ENCODE measurements at places on chromosomes 3 and 15.

DNA sequence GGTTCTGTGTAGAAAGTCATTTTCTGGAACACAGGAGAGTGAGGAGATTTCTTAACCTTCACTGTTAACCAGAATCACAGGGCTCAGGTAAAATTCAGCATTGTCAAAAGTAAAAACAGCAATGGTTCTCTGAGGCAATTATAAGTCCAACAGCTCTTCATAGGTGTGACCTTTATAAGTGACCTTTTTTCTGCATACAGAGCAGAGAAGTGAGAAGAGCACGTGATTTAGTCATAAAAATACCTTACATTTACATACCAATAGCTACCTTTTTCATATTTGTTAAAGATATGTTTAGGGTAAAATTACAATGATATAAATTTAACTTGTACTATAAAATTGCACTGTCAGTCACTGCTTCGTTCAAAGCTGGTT is 36.2 kb upstream of the ZKSCAN7 start:
- DNase-seq: no peak

GRCh38 chr15:26065723-26066122 is 202.6 kb upstream of the ATP10A start:
- DNase-seq: no peak

GRCh38 chr15:78058401-78058935 is 19.0 kb downstream of the TBC1D2B start:
- DNase-seq: no peak

DNA sequence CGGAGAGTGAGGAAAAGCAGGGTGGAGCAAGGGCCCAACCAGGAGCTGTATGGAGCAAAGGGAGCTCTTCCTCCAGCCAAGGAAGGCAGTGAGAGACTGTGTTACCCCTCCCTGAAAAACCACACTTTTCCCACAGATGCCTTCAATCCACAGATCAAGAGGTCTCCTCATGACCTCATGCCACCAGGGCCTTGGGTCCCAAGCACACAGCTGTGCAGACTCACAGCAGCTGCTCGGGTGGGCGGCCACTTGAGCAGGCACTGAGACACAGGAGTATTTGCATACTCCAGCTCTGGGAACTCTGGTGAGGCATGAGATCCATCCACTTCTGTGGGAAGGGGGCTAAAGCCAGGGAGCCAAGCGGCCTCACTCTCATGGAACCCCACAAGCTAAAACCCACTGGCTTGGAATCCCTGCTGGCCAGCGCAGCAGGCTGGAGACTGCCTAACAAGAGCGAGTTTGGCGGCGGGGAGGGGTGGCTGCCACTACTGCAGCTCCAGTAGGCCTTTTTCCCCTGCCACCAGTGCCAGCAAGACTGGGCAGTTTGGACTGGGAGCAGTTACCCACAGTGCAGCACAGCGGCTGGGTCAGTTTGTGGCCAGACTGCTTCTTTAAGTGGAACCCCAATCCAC is 880.6 kb upstream of the ARPP21 start:
- no peak for DNase-seq

DNA sequence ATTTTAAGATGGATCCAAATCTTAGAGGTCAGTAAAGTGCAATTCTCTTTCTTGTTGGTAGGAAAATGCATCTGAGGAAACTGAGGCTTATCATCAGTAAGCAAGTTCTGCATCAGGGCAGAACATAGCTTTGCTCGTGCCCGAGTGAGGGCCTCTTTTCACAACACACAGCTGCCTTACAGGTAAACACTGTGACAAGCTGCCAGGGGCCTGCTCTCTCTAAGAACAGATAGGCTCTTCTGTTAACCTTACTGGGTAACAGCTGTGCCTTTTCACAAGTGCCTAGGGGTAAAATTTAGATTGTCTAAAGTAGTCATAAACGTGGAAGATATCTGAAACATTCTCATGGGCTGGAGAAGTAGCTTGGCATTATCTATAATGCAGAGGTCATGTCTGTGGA is 118.1 kb downstream of the C3orf38 start:
- no peak for DNase-seq

GRCh38 chr3:197306374-197307086 is 8.1 kb upstream of the DLG1 start:
- DNase-seq: no peak

DNA sequence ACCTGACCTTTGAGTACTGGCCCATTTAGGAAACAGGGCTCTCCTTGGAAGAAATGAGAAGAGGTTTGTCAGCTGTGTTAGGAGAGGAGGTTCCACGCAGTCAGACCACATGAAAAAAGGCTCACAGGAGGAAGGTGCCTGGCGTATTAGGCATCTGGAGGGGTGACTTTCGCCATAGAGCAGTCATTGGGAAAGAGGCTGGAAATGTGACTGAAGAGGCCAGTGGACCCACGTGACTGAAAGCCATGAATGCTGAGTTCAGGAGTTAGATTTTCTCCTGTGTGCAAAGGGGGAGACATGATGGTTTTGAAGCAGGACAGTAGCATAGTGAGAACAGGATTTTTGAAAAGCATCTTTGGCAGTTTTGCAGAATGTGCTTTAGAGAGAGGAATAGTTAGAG is 29.7 kb upstream of the RNF7 start:
- DNase-seq: no peak

GRCh38 chr3:16056217-16056616 is 118.3 kb upstream of the GALNT15 start:
- no peak for DNase-seq

DNA sequence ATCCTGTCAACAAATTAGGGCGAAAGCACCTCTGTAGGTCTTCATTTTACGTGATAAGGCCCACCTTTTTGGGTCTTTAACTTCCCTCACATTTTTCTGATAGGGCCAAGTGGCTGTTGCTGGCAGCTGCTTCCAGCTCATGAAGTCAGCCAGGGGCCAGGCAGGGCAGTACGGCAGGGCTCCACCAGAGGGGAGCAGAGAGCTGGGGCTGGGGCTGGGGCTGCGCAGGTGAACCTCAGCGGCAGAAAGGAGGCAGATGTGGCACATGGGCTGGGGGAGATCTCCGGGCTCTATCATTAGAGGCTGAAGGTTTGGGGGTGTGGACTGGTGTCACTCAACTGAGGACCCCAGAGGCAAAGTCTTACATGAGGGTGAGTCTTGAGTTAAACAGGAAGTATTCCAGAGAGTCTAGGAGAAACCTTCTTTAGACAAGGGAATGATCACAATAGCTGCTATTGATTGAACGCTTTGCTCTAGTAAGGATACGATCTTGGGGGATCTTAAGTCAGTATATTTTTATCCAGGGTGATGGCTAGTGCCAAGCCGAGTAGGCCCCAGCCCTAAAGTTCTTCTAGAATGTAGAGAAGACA is 62.8 kb upstream of the MEX3B start:
- DNase-seq: no peak

DNA sequence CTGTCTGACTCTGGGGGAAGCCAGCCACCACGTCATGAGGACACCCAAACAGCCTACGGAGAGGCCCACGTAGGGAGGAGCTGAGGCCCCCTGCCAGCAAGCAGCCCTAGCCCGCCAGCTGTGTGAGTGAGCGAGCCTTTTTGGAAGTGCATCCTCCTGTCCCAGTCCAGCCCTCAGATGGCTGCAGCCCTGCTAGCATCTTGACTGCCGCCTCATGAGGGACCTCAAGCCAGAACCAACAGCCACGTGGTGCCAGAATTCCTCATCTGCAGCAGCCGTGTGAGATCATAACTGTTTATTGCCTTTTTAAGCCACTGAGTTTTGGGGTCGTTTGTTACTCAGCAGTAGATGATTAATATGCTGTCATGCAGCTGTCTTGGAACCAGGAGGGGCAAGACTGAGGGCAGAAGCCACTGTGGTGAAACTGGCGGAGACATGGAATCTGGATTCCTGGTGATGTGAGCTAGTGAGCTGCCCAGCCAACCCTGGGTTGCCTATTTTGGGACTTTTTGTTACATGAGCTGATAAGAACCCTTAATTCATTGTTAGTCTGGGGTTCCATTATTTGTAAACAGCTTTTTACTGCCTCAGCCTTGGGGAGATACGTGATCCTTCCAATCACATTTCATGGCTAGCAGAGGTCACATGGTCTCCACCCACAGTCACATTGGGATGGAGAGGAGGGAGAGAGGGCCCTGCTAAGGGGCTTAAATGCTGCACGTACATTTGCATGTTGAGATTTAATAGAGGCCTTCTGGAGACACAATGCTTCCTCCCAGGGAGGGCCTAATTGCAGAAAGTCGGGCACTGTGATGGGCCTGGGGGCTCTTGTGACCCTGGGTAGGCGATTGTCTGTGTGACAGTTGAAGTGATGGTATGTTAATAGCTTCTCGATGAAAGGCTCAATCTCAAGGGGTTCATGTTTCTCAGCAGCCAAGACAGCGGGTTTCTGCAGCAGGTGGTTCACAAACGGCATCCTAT is 73.8 kb downstream of the RPLP1 start:
- DNase-seq: no peak

All from NCI-H1105 treated with DMSO at 0.1 percent for 48 hours (cell line).